ENCODE measurements at places on chromosomes 1 and 21.

DNA sequence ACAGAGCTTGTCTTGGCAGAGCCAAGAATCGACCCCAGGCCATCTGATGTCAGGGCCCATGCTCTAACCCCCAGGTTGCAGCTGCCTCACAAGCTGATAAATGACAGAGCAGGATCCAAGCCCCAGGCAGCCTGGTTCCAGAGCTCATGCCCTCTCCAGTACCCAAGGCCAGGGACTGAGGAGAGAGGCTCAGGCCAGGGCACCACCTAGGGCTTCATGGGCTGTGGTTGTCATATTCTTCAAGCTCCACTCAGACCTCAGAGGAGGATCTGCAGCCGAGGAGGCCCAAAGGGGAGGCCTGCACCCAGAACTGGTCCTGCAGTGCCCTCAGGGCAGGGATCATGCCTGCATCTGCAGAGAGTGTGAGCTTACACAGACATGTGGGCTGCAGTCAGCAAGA, 301.1 kb downstream of the MATN1 start:
- no peak for DNase-seq

- DNase-seq: no peak
Observed at GRCh38 chr1:202834771-202835547, 24.2 kb downstream of the PCAT6 start.

- DNase-seq: no peak
Observed at GRCh38 chr1:41343790-41344699, 17.2 kb upstream of the FOXO6 start.

DNA sequence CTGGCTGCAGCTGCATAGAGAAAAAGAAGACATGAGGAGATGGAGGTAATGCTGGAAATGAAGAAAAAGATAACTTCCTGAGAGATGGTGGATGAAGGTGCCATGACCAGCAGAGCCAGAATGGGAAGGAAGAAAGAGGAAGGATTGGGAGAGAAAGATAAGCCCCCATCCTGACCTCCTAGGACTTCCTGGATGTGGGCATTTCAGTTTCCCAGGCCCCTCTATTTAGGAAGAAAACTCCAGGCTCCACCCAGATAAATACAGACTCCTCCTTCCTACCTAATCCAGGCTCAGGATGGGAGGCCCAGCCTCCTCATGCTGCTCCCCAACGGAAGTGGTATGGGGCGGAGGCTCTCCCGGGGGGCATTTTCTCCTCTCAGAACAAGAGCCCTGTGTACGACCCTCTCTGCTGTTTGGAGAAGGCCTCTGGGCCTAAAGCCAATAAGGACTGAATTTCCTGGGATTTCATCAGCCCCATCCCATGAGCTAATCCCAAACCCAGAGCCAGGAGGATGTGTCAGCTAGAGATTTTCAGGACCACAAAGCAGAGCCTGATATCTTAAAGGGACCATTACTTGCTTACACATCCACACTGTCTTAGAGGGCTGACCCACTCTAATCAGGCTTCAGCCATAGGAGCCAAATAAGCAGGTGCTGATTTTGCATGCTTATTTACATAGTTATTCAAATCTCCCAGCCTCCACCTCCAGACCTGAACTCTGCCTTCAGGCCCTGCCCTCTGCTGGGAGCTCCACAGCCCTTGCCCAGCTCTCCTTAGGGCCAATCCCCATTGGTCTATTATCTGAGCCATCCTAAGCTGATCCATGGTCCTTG, 5.1 kb upstream of the ARHGEF2 start:
- DNase-seq: no peak

- DNase-seq: no peak
Observed at GRCh38 chr1:185654199-185654951, 79.8 kb upstream of the HMCN1 start.

DNA sequence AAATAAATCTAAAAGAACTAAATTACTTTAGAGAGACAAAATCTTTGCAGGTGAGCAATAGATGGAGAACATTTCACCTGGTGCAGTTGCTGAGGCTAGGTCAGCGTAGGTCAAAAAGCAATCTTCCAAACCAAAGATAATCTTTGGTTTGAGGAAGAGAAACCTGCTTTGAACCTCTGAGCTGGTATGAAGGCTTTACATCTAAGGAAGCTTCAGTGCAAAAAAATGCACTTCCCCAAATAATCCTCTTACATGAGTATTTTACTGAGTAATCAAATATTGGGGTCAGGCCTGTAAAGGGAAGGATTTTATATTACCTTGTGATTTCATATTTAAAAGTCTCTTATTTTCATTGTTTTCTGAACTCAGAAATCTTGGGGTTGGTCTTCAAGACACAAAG, 223.6 kb downstream of the SRGAP2C start:
- no peak for DNase-seq

GRCh38 chr21:38679534-38679933, 126.2 kb upstream of the ETS2 start:
- DNase-seq: no peak

DNA sequence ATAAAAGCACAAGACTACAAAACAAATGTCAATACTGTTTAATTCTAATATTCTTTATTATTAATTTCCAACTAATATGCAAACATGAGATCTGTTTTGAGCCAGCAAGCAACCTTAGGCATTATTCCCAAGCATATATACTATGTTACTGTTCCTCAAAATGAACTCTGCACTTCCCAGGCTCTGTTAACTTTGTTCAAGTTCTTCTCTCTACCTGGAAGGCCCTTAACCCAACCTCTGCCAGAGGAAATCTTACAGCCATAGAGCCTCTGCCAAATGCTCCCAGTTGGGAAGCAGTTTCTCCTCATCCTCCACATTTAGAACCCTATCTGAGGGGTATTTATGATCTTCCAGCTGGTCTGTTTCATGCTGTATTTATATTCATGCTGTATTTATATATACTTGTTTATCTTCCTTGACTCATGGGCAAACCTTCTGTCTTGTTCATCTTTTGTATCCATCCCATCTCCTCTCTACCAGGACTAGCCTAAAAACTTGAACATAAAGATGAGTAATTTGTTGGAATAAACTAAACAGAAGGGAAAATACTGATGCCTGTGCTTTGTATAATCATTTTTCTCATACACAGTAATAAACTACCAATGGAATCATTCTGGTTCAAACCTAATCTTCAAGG, 5.3 kb downstream of the IVNS1ABP start:
- no peak for DNase-seq
